ENCODE measurements at places on chromosomes 12 and 14. TPM values are rescaled to one million over a fixed set of nuclear protein-coding genes. Genes with fewer than 3 reads are reported as not detected.

Gene P3H3
- polyA plus RNA-seq = 2.9 TPM

GRCh38 chr12:102022286-102022685, 39.5 kb downstream of the WASHC3 start:
- DNase-seq = no peak

Gene BIN2
- 366 TPM for polyA plus RNA-seq

DNA sequence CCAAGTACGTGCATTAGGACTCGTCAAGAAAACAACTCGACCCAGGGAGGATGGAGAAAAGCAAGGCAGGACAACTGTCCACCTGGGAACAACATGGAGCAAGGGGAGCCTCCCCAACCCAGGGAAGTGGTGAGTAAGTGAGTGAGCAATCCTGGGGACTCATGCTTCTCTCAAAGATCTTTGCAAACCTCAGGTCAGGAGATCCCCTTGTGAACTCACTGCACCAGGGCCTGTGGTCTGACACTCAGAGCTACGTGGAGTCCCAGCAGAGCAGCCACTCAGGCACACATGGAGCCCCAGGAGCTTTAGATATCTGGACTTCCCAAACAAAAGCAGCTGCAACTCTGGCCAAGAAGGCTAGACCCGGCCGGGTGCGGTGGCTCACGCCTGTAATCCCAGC, 12.2 kb upstream of the OR5AU1 start:
- no peak for DNase-seq

Gene JAG2
- polyA plus RNA-seq = 0.15 TPM

Data from CD8-positive, alpha-beta memory T cell (primary cell).